ENCODE measurements at places on chromosomes 6 and 20.

DNA sequence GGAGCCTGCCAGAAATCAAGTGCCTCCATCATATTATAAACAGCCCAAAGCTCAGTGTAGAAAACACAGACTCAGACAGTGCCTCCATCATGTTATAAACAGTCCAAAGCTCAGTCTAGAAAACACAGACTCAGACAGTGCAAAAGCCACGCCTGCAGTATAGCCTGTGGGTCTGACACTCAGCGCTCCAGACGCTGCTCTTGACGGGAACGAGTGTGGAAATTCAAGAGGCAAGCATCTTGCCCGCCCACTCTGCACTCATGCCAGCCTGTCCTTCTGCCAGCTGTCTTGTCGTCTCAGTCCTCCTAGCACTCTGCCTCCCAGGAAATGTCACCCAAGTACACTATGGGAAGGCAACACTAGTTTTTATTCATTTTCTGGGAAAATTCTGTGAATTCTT lies 274.2 kb upstream of the CDH4 start:
- DNase-seq, result no peak

GRCh38 chr6:125868252-125868651 lies 77.5 kb downstream of the NCOA7 start:
- no peak for DNase-seq

DNA sequence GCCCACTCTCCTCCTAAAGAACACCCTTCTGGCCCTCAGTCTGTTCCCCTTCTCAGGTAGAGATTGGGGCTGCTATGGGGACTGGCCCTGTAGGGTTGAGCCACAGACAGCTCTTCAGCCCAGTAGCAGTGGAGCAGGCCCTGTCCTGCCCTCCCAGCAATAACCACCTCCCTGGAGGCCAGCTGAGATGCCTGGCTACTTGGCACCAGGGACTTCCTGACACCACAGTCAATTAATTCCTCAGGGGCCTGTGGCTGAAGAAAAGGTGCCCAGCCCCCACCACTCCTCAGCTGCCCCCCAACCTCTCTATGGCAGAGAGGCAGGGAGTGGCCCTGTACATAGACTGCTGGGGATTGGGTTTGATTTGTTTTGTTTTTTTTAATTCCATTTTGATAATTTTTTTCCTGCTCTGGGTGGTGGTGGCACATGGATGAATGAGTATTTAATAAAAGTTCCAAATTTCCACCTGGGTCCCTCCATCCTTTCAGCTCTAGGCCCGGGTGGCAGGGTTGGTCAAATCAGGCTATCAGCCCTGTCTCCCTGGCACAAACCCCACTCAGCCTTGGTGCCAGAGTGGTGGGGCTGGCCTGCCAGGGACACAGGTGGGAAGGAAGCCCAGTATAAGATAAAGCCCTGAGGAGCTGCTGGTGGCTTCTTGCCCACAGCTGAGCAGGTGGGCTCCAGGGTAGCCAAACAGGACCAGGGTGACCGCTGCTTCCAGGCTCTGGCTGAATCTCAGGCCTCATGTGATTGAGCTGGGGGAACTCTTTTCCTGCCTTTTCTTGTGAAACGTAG lies 1.9 kb upstream of the DEF6 start:
- DNase-seq, result no peak

GRCh38 chr6:157029980-157030690 lies 253.0 kb downstream of the ARID1B start:
- DNase-seq, result no peak

- no peak for DNase-seq
Observed at GRCh38 chr20:24933266-24933908, 15.7 kb upstream of the CST7 start.

DNA sequence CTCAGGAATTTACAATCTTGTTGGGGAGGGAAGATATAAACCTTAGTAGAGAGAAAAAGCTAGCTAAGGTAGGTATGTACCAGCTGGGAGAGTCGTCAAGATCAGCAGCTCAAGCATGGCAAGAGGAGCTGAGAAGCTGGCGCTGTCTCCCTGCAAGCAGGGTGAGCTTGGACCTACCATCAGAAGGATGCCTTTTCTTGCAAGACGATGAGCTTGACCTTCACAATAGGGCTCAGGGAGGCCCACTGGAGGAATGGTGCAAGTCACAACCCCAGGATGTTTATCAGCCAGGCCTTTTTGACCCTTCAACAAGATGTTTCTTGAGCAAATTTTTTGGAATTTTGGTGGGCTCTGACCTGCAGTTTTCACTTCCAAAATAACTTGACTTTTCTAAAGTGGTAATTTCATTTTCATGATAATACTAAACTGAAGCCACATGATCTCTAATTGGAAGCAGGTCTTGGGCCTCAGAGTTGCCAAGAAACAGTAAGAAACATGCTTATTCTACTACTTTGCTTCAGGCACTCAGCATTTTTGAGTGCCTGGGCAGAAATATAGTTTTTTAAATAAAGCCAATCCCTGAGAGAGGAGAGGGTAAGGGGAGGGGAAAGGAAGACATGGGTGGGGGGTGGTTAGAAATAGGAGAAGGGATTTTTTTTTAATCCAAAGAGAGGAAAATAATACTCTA lies 258.1 kb downstream of the CLIC5 start:
- no peak for DNase-seq

GRCh38 chr6:38432479-38432878 lies 207.2 kb downstream of the BTBD9 start:
- DNase-seq, result no peak

DNA sequence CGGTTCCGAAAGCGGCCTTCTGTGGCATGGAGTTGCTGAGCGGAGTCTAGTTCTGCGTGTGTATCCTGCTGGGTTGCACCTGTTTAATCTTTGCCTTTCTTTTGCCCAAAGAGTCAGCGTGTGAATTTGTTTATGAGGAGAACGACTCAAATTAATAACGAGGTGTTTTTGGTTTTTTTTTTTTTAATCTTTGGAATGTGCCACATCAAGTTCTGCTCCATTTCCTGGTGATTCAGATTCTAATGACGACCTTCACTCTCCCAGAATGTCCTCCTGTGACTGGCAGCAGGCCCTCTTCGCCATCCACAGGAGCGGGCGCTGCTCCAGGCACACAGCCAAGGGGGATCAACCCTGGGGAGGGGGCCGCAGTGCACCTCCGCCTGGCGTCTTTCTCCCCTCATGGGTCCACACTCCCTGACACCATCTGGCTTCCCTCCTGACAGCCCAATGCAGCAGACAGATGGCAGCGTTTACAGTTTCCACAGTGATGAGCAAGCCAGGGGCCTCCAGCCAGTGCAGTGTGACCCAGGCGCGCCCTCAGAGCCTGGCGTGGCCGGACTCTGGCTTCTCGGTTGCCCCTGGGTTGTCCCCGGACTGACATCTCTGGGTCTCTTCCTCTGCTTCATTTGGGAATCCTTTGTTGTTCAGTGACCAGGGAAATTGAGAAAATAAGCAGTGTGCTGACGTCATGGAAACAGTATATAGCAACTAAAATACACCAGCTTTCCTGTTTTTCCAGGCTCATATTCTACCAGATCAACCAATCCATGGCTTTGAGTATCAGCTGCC lies 27.5 kb upstream of the AFDN start:
- DNase-seq, result no peak

DNA sequence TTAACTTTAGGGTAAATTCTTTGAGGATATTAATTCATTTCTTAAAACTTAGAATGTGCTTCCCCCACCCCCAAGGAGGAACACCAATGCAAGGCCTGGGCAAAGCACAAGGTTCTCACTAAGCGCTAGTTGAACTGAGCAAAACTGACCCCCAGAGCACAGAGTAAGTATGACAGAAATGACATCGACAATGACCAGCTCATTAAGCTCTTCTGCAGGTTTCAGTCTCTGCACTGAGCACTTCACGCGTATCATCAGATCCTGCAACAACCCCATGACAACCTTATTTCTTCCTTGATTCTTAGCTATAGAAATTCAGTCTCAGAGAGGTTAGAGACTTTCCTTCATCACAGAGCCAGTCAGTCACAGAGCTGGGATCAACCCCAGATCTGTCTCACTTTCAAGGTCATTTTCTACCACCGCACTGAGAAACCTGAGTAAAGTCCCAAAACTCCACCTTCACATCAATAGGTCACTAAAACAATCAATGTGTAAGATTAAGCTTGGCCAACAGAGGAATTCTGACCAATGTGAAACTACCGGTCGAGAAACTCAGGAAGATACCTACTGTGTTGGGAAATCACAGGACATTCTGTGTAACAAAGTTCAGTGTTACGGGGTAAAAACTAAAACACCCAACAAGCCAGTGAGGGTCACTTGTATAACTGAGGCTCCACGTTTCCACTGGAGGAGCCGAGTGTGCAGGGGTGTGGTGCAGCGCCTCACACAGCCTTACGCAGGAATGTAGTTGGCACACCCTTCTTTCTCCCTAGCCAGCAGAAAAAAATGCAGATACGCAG lies 129.0 kb upstream of the FOXQ1 start:
- no peak for DNase-seq

- DNase-seq, result no peak
Observed at GRCh38 chr20:49797344-49797615, 15.3 kb upstream of the SLC9A8 start.

GRCh38 chr6:141418076-141418475 lies 714.6 kb upstream of the GJE1 start:
- DNase-seq, result no peak

- DNase-seq, result no peak
Observed at GRCh38 chr6:13013681-13014503, 297.3 kb downstream of the PHACTR1 start.

DNA sequence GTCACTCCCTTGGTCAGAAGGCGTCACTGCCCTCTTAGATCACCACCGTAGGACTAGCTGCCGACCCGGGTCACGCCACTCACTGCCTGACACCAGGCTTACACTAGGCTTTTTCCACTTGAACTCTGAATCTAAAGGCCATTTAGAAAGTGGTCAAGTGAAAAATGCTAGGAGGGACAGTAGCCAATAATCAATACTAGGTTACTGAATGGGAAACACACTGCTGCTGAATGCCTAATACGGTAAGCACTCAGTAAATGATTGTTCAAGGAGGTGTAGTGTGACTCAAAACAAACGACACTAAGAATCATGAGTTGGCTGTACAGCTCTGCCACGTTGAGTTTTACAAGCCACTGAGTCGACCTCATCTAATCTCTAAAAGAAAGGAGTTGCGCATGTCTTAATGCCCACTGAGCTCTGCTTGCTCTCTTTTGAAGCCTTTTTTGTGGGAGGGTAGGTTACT lies 760 bp upstream of the IBTK start:
- peak; percentile 50 for DNase-seq

DNA sequence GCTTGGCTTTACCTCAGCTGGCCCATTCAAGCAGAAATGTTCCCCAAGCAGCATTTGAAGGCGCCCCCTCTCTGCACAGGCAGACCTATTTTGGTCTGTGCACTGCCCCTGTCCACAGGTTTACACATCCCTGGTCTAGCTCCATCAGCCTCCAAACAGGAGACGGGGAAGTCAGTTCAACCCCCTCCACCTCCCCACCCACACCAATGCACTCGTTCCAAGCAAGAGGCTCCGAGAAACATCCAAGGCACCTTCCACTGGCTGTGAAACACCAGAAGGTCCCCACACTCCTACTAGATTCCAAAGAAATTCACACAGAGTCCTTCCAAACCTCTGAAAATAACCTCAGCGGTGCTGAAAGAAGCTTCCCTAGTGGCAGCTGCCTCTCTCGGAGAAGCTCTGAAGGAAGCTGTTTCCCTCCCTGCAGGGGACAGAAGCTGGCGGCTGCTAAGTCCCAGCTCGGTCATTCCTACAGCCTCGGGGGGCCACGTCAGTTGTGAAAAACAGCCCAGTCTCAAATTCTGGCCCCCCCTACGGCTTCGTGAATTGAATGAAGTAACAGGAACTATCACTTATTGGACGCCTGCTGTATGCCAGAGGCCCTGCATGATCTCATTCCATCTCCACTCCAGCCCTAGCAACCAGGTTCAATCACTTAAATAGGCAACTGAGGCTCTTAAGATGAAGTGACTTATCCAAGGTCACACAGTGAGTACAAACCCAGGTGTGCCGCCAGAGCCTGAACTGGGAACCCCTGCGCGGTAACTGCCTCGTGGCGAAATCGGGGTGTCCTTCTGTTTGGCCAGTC lies 815 bp downstream of the SPATA2 start:
- no peak for DNase-seq

DNA sequence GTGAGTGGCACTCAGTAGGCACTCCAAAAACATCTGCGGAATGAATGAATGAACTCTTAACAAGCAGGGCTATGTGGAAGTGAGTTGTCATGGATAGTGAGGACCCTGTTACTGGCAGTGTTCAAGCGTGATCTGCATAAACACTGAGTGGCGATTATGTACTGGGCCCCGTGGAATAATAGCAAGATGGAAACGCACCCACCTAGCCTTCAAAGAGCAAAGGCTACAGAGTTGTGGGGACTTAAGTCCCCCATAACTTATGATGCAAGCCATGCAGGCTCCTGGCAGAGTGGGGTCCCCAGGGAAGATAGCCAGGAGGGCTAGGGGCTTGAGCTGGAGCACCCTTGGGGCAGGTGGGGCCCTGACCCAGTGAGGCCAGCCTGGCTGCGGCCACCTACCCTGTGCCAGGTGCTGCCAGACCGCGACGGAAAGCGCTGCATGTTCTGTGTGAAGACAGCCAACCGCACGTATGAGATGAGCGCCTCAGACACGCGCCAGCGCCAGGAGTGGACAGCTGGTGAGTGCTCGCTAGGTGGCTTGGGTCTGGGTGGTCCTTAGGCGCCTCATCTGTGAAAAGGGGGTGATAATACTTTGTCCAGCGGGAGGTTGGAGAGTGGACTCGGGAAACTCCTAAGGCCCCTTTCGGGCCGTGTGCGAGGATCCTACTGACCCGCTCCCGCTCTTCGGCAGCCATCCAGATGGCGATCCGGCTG lies 20.0 kb downstream of the DEF6 start:
- DNase-seq, result no peak

- no peak for DNase-seq
Observed at GRCh38 chr20:37152284-37152683, 26.8 kb upstream of the RPN2 start.

- DNase-seq, result no peak
Observed at GRCh38 chr6:170018422-170018935, 267.1 kb downstream of the ERMARD start.

GRCh38 chr20:36248836-36249235 lies 12.6 kb downstream of the AAR2 start:
- no peak for DNase-seq

GRCh38 chr6:105678516-105678915 lies 275.6 kb upstream of the PREP start:
- no peak for DNase-seq

DNA sequence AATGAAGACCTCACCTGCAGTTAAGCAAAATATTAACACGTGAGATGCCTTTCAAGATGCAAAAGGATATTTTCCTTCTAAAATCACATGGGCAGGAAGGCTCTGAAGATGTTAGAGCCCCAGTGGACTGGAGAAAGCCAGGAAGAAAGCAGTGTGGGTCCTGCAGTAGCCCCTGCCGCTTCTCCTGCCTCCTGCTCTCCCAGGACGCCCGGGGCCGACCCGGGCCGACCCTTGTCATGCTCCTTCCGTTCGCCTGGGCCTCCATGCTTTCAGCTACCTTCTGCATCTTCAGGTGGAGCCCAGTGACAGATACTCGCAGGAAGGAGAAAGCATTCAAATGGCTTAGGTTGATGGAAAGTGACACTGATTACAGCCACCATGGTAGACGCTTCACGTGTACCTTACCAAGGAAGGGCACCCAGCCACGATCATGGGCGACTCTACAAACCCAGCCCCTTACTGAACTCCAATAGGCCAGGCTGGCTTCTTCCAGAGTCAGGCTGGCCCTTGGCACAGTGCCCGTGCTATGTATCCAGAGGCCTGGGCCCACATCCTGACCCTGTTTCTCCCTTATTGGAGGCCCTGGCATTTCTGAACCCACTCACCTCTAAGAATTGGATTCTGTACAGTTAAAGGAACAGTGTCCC lies 69.0 kb downstream of the TCP11 start:
- DNase-seq, result no peak

GRCh38 chr6:129764761-129765407 lies 54.9 kb upstream of the ARHGAP18 start:
- no peak for DNase-seq

Measured in activated CD4-positive, alpha-beta T cell treated with anti-CD3 and anti-CD28 coated beads, Interleukin-2, Interleukin-4, amounts not matched to agents 100 ng/mL and 50 ng/mL, durations not matched to agents 16 hours and 8 hours (primary cell).